Astrocyte of the hippocampus (primary cell): ENCODE measurements at places on chromosomes 12 and 14.

- DNase-seq = peak; percentile 40
Measured at GRCh38 chr12:113190761-113191160, 5.2 kb downstream of the RITA1 start.

DNA sequence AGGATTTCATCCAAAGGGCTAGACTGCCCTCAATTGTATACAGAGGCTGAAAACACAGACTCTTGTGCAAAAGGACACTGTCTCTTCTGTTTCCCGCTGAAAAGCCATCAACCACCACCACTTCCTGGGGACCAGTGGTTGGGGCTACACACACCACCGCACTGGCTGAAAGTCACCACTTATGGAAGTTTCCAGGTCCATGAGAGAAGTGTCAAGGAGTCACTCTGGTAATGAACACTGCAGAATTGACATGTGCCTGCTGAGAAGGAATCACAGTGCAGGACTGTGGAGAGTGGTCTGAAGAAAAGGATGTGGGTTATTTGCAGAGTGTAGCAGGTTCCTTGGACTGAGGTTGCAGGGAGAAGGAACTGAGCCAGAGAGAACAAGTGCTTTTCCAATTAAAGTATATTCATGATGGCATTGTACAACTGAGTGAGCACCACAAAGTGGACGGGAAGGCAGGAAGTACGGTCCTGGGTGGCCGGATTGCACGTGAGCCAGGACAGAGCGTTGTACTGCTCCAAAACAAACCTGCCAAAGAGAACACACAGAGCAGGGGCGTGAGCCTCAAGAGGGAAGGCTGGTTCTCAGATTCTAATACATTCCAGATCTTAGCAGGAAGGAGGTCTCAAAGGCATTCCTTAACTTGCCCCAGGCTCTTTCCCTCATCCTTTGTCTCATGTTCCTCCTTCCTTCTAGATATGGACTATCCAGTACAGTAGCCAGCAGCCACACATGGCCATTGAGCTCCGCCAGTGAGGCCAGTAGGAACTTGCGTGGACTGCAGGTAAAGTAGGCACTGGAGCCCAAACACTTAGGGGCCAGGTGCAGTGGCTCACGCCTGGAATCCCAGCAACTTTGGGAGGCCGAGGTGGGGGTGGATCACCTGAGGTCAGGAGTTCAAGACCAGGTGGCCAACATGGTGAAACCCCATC, 316.4 kb downstream of the MED13L start:
- no peak for DNase-seq

- no peak for DNase-seq
Measured at GRCh38 chr14:99148131-99148530, 123.9 kb downstream of the BCL11B start.

- DNase-seq = peak; percentile 34
Measured at GRCh38 chr12:96070670-96071279, 35.4 kb upstream of the LTA4H start.

GRCh38 chr14:70585231-70585630, 15.2 kb downstream of the MED6 start:
- DNase-seq = no peak

DNA sequence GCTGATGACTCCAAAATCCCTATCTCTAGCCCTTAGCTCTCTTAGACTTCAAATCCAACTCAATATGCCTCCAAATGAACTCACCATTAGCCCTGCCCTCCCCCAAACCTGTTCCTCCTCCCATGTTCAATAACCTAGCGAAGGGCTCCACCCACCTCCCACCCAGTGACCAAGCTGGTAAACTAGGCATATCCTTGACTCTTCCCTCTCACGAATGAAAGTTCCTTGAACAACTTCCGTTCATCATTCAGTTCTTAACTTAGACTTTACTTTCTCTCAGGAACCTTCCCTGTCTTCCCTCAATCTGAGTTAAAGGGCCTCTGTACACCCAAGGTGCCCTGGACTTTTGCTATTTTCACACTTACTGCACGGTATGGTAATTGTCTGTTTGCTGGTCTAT, 1.9 kb upstream of the KLHDC1 start:
- no peak for DNase-seq

DNA sequence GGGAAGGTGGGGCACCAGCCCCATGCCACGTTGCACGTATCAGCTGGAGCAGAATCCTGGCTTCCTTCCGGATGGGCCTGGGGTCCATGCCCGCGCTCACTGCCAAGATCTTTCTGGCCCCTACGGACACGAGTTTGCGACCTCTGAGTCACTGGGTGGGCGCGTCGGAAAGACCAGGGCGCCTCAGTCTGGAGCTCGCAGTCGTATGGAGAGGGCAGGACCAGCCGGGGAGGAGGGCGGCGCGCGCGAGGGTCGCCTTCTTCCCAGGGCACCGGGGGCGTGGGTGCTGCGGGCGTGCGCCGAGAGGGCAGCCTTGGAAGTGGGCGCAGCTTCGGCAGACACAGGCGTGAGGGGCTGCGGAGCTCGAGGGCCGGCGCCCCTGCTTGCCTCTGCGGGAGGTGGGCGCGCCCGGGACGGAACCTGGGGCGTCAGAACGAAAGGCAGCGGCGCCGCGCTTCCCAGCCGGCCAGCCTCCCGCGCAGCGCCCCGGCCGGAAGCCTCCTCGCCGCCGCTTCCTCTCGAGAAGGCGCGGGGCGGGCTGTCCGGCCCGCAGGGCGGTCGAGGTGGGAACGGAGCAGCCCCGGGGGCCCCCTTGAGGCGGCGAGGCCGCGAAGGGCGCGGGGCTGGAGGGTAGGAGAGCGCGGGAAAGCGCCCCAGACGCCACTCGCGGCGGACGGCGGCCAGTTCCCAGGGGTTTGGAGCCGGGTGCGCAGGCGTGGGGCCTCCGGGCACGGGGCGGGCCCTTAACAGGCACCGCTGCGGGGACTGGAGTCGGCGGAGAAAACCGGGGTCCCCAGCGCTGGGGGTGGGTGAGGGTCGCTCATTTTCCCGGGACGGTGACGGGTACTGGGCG, at the start of gene ARL6IP4:
Gene ARL6IP4 (plus strand): TSS at position 499 of the 853 bp plus-strand sequence. CDS start 459 bp downstream, outside the sequence.
- DNase-seq = peak; percentile 86

- DNase-seq = no peak
Measured at GRCh38 chr14:75236901-75237419, 41.7 kb upstream of the FOS start.

DNA sequence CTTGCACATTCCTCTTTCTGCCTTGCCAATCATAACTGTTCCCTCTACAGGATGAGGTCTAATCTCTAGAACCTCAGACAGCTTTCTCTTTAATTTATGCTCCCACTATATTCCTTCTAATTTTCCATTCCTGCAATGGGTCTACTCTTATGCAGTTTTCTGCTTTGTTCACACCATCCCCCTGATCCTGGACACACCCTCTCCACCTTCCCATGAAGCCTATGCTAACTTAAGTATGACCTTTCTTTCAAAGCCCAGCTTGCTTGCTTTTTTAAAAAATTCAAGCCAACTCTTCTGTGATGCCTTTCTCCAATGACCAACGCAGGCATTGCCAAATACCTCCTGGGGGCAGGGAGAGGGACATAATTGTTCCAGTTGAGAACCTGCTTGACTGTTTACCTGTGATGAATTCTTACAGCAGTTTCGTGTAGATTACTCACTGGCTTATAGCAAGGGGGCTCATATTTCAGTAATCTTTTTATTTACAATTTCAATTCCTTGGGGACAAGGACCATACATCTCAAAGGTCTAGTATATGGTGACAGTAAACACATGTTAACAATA, 7.8 kb downstream of the SLC38A1 start:
- DNase-seq = no peak
